NCI-H446 (cell line): ENCODE measurements at places on chromosomes 2 and 18.

DNA sequence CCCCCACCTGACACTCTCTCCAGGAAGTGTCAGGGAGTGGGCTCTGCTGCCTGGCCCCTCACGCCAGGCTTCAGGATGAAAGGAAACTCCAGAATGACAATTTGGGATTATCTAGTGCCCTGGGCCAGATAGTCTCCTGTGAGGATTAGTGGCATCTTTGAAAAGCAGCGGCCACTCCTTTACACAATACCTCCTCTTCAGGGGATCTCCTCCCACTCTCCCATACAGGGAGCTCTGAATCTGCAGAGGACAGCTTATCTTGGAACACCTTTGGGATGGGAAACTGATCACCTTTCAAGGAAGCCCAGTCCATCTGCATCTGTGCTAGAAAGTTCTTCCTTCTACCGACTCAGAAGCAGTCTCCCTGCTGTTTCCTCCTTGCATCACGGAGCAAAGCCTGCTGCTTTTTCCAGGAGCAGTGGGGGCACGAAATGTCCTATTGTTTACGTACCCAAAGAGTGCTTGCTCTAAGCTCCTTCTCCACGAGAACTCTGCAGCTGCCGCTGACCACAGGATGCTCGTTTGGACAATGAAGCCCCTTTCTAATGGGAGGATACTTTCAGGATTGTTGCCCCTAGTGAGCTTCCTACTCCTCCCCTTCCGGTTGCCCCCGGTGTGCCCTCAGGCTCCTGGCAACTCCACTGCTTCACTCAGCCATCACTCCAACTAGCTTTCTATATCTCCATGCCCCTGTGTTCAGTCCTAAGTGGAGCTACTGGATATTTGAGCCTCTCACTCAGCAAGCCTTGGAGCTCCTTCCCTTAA, 31.5 kb downstream of the SIX3 start:
- DNase-seq = no peak

DNA sequence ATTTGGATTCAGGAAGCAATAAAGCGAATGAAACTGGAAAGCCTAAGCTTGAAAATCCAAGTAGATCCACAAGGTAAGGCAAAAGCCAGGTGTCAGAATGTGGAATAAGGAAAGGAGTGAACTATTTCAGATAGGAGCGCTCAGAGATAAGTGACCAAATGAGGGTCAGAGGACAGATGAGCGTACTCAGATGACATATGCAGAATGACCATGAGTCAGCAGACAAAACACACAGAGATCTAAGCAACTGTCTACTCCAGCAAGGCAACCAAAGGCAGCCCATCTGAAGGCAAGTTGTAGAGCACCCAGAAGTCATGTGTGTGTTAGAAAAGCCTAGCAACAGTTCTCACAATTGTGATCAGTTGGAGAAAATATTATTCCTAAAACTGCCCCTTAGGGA, 548.4 kb upstream of the FSHR start:
- DNase-seq = no peak

- DNase-seq = no peak
Observed at GRCh38 chr2:147416099-147416498, 428.7 kb upstream of the ACVR2A start.

GRCh38 chr2:73714091-73714490, 23.1 kb downstream of the TPRKB start:
- no peak for DNase-seq

- no peak for DNase-seq
Observed at GRCh38 chr2:108403494-108403893, 25.7 kb downstream of the SULT1C4 start.

- DNase-seq = no peak
Observed at GRCh38 chr18:35477974-35478373, 19.8 kb downstream of the INO80C start.

- no peak for DNase-seq
Observed at GRCh38 chr2:113124181-113124961, 3.0 kb upstream of the IL1RN start.
